Activated CD4-positive, alpha-beta T cell treated with anti-CD3 and anti-CD28 coated beads, Interleukin-2, amount 10 ng/mL, durations not matched to agents 7 days and 5 days (primary cell): ENCODE measurements at places on chromosomes 13 and 19. TPM values are rescaled to one million over a fixed set of nuclear protein-coding genes. Genes with fewer than 3 reads are reported as not detected.
A peak's percentile ranks its signal among the peaks of the same experiment; 100 is the strongest.

The MPND gene
- 21.2 TPM for total RNA-seq

DNA sequence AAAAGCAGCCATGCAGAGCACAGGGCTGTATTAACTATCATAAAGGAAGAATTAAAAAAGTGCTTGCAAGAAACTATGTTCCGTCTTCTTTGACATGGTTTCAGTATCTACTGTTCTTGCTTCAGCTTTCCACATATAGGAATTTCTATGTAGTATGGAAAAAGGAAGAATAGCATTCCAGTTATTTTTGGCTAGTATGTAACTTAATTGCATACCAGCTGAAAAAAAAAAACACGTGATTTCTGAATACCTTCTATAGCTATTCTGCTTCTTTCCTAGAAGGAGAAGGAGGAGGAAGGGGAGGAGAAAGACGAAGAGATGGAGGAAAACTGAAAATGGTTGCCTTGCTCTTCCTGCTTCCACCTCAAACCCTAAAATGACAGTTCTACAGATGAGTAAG lies 619.0 kb downstream of the KCTD12 start:
- no peak overlapping the region for H3K4me3 ChIP-seq
- no peaks in the 10 kb centered on the region for H3K27me3 ChIP-seq
- no peaks in the 10 kb centered on the region for H3K4me1 ChIP-seq
- H3K27ac ChIP-seq, result no peak overlapping the region

DNA sequence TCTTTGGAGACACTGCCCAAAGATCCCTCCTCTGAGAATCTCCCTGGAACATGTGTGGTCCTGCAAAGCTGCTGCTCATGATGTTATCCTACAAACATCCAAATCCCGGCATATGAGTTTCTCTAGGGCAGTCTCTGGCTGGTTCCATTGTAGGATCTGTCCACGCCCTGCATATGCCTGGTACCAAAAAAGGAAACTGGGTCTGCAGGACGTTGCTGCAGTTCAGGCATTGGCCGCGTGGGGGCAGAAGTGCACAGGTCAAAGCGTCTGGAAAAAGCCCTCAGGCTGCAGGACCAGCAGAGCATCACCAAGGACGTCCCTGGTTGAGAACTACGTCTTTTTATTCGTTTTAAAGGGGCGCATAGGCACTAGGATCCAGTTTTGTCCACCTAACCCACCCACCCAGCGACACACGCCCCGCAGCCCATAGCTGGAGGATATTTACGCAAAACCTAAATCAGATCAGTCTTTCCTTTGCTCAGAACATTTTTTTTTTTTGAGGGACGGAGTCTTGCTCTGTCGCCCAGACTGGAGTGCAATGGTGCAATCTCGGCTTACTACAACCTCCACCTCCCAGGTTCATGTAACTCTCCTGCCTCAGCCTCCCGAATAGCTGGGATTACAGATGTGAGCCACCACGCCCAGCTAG lies 12.9 kb upstream of the ZNF564 start:
- no peak overlapping the region for H3K4me3 ChIP-seq
- DNase-seq, result peak; percentile 93
- peaks cover 6% of the 10 kb centered on the region for H3K4me1 ChIP-seq
- no peak overlapping the region for H3K27ac ChIP-seq
- no peaks in the 10 kb centered on the region for H3K27me3 ChIP-seq

- peaks cover 6% of the 10 kb centered on the region for H3K4me1 ChIP-seq
- no peak overlapping the region for H3K27ac ChIP-seq
- no peaks in the 10 kb centered on the region for H3K27me3 ChIP-seq
- H3K4me3 ChIP-seq, result no peak overlapping the region
Observed at GRCh38 chr13:20546556-20546955, 20.4 kb upstream of the IFT88 start.

DNA sequence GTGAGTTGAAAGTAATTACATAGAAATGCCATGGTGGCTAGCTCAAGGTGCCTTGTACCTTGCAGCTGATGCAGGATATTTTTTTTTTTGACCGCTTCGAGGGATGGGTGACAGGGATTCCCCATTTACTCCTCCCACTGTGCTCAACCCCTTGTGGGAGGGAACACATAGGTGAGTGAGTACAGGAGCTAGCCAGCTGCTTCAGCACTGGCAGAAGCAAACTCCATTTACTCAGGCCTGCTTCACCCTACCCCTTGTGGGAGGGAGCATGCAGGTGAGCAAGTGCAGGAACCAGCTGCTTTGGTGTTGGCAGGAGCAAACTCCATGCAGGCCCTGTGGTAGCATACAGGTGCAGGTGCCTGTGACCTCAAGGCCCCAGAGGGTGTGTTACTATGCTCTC lies 330.1 kb downstream of the TDRD3 start:
- H3K36me3 ChIP-seq, result no peaks in the 10 kb centered on the region
- H3K4me1 ChIP-seq, result no peaks in the 10 kb centered on the region
- H3K27ac ChIP-seq, result no peak overlapping the region
- H3K4me3 ChIP-seq, result no peak overlapping the region
- no peaks in the 10 kb centered on the region for H3K27me3 ChIP-seq
- no peak for DNase-seq

DNA sequence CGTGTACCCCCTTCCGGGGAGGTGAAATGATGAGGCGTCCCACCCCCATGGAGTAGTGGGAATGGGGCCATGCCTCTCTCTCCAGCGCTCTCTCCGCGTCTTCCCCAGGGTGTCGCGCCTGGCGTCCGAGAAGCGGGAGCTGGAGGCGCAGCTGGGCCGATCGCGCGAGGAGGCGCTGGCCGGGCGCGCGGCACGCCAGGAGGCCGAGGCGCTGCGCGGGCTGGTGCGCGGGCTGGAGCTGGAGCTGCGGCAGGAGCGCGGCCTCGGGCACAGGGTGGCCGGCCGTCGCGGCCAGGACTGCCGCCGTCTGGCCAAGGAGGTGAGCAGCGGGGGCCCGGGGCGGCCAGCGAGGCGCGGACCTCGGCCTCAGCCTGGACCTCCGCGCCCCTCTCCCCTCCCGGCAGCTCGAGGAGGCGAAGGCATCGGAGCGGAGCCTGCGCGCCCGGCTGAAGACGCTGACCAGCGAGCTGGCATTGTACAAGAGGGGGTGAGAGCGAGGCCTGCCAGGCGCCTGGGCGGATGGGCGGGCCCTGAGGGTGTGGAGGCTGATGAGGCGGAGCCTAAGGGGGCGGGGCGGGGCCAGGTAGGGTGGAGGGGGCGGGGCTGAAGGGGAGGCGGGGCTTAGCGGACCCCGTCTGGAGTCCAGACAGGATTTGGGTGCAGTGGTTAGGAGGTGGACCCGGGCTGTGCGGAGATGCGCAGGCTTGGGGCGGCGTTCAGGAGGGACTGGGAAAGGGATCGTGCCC lies 7.7 kb downstream of the PGLYRP1 start:
- peak; percentile 63 for DNase-seq
- peaks cover 16% of the 10 kb centered on the region for H3K27me3 ChIP-seq
- H3K27ac ChIP-seq, result no peak overlapping the region
- peaks cover 18% of the 10 kb centered on the region for H3K4me1 ChIP-seq

The GAPDHS gene
- not detected for total RNA-seq

The VAV1 gene
- total RNA-seq, result 123 TPM

The CACNA1A gene
- total RNA-seq, result 0.82 TPM

The HCN2 gene
- 2.6 TPM for total RNA-seq

The ZNF540 gene
- total RNA-seq, result 1.8 TPM

The LRRC63 gene
- total RNA-seq, result 1.0 TPM

DNA sequence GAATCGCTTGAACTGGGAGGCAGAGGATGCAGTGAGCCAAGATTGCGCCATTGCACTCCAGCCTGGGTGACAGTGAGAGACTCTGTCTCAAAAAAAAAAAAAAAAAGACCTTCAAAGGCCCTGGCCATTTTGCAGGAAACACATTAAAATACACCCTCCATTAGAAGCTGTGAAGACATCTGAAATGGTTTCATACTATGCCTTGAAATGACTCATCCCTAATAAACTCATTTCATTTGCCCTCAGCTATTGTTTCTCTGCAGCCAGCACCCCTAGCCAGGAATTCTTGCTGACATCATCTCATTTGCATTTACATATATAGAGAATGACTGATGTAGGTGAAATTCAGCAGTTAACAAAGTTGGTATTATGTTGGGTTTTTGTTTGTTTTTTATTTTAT lies 8.7 kb downstream of the EML2 start:
- H3K27ac ChIP-seq, result no peak overlapping the region
- no peak for DNase-seq
- no peak overlapping the region for H3K4me3 ChIP-seq
- H3K27me3 ChIP-seq, result no peaks in the 10 kb centered on the region
- peaks cover 6% of the 10 kb centered on the region for H3K4me1 ChIP-seq
- peaks cover 23% of the 10 kb centered on the region for H3K36me3 ChIP-seq

The PSMD8 gene
- total RNA-seq, result 186 TPM
